NCI-H2029 (cell line): ENCODE measurements at places on chromosomes 1 and 21.
A peak's percentile ranks its signal among the peaks of the same experiment; 100 is the strongest.

DNA sequence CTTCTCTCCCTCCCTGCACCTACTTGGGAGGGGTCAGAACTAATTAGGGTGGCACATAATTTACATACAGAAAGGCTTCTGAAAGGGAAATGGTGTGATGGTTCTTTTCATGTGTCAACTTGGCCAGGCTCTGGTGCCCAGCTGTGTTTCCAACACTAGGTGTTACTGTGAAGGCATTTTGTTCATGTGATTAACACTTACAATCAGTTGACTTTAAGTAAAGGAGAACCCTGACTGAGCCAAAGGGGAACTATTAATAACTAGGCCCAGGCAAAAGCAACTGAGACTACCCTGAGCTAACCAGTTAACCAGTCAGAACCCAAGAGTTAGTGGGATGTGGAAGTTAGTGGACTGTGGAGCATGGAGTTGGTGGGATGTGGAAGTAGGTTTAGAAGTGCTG is 114.9 kb downstream of the SEC16B start:
- no peak for DNase-seq

DNA sequence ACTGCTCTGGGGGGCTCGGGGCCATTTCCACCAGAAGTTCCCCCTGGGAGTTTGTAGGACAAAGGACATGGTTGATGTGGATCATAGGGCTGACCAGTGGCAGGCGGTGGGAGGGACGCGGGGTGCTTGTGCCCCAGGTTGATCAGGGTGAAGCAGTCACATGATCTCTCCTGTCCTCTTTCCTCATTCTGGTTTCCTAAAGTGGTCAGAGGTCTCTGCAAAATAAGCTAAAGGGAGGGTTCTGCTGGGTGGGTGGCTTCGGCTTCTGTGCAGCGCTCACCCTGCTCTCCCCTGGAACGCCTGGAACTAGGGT is 9.2 kb downstream of the PDXK start:
- no peak for DNase-seq

DNA sequence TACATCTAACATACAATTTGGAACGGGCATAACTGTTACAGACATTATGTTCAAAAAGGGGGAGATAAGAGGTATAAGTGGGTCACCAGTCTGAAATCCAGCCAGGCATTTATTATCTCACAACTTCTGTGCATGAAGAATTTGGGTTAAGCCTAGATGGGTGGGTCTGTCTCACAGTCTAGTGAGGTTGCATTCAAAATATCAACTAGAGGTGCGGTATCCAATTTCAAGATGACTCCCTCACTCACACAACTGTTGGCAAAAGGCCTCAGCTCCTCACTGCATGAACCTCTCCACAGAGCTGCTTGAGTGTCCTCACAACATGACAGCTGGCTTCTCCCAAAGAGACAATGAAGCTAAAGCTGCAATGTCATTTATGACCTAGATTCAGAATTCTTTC is 4.7 kb downstream of the AUNIP start:
- peak; percentile 75 for DNase-seq

DNA sequence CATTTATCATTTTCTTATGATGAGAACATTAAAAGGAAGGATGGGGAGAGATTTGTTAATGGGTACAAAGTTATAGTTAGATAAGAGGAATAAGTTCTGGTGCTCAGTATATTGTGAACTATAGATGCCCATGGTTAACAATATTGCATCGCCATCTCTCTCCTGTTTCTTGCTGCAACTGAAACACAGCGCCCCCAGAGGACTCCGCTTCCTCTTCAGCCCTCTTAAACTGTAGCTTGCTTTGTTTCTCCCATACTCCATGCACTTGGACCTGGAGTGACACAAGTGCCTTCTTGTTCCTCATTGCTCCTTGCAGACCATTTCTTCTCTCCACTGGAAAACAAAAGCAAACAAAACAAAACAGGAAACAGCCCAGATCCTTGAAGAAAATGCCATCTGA is 70.1 kb upstream of the NTPCR start:
- no peak for DNase-seq

DNA sequence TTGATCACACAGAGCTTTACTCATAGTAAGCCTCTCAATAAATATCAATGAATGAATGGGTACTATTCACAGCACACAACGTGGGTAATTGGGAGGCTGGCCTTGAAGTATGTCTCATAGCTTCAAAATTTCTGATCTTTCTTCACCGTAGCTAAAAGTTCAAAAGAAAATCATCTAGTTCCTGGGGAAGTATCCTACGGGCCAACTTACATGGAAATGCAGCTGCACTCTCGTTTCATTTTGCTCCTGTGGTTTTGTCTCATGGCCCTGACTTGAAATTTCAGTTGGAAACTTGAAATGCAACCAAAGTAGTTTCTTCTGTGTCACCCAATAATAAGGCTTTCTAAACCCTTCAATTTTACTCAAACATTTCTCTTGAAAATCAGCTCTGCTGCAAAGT is 76.1 kb upstream of the CNIH3 start:
- no peak for DNase-seq

DNA sequence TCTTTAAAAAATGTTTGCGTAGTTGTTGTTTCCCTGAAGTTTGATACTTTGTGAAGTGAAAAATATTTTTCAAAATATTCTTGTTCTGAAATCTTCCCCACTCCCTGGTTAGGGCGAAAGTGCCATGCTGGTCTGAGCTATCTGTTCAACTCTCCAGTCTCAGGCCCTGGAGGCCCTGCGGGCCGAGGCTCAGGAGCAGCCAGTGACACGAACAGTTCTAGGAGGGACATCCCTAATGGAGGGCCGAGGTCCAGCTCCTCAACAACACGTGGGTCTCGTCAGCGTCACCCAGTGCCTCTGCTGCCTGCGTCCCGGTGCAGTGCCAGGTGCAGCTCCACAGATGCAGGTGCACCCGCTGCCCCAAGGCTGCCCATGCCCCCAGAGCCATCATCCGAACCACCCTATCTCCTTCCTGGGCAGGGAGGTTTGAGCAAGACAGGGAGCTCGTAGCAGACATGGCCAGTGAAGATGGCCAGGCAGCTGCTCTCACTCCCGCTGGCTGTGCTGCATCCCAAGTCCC is 69.7 kb upstream of the COL6A1 start:
- DNase-seq: no peak

GRCh38 chr21:37647781-37648180 is 268.5 kb downstream of the KCNJ6 start:
- no peak for DNase-seq

DNA sequence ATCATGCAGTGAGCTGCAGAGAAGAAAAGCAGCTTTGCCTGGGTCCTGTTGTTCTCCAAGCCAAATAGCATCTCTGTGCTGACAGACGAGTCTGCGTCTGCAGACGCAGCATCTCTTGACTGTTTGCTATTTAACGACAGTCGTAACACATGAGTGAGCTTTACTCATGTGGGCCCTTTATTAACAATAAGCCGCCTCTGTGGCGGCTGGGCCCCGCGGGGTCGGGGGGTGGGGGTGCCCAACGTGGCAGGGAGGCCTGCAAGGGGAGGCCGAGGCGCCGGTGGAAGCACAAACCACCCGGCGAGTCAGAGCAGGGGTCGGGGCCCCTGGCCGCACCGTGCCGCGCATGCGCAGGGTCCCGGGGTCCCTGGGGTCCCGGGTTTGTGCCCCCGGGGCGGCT is 435.1 kb downstream of the KIF26B start:
- no peak for DNase-seq

DNA sequence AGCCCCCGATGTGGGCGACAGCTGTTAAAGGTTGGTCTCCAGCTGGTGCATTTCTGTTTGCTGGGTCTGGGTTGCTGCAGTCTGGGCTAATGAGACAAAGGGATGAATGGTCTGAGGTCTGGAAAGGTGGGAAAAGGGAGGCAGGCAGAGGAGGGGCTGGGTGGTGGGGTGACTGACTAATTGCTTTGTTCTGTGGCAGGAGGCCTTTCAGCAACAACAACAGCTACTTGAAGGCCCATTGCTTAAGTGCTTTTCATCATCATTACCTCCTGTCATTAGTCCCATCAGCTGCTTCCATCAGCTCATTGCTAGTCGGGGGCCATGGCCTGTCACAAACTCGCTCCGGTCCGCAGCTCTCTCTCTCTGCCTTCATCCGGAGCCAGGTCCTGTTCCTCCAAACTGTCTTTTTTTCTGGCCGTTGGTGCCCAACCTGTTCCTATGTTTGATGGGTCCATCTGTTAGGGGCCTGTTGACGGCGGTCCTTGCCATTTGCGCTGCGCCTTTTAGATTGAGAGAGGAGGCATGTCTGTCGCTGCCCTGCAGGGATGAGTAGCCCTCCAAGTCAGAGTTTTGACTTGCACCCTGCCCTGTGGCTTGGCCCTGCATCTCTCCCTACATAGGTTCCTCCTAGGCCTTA is 105.6 kb upstream of the PLXNA2 start:
- DNase-seq: no peak

DNA sequence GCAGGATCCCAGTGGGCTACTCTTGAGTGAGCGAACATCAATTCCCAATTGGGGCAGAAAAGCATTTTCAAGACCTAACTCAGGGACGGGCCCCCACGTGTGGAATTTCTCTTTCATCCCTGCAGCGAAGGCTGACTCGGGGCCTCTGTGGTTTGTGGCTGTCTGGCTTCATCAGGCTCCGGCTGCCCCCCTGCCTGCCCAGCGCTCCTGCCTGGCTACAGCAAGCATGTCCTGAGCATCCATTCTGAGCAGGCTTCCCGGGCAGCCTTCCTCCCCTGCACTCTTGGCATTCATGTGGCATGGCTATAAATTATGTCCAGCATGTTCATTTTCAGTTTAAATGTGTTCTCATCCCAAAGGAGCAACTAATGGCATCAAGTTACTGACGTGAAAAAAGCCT is 588.1 kb downstream of the KIF26B start:
- no peak for DNase-seq

GRCh38 chr1:4160181-4160580 is 260.1 kb upstream of the C1orf174 start:
- no peak for DNase-seq

DNA sequence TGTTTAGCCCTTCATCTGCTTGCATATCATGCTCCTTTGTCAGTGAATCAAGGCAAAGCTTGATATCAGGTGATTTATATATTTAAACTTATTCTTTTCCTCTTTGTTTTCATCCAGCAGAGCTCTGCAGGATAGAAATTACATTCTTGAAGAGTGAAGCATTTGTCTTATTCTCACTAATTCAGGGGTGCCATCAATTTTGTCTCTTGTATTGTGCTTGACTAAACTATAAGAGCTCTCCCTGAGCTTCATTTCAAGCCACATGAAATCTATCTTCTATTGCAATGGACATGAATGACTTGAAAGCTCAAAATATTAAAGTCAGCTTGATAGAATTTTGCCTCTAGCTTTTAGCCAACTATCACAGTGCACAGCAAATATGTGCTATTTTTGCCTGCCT is 236.7 kb upstream of the KCTD3 start:
- no peak for DNase-seq

DNA sequence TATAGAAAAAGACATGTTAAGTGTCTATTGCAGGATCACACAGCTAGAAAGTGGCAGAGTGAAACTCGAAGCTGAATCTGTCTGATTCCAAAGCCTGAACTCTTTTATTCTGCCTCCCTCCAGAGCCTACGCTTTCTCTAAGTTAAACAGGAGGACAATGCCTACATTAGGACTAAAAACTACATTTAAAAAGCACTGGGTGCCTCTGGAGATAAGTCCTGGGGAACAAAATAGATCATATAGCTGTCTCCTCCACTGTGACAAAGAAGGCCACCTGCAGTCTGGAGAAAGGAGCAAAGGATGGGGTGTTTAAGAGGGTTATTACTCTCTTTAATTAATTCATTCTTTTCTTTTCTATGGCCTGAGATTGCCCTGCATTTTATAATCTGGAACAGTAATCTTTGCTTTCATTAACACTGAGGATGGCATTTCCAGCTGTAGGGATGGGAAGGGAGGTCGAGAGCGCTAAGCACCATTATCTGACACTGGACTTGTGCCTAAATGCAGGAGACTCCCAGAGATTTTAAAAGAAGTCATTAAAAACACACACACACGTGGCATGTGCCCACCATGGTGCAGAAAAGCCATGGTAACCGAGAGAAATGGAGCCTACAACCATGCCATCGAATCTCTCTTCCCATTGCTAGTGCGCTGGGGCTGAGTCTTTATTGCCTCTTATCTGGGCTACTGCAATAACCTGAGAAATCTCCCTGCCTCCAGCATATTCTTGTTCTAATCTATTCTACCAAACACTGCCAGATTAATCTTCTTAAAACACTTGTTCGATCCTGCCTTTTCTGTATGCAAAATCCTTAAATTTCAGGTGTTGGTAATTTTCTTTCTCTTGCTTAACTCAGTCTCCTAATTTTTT is 92.2 kb downstream of the PLXNA2 start:
- no peak for DNase-seq

DNA sequence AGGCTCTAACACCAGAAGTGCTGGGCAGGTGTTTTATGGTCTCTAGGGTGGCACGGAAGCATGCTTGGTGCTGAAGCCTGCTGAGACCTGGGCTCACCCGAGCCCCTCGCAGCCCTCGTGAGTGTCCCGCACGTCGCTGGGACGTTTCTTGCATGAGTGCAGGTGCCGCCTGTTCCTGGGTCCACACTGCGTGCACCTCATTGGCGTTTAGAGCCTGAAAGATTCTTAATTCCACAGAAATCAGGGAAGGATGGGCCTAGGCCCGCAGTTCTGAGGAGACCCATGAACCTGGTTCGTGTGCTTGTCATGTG is 43.8 kb upstream of the DIP2A start:
- no peak for DNase-seq

DNA sequence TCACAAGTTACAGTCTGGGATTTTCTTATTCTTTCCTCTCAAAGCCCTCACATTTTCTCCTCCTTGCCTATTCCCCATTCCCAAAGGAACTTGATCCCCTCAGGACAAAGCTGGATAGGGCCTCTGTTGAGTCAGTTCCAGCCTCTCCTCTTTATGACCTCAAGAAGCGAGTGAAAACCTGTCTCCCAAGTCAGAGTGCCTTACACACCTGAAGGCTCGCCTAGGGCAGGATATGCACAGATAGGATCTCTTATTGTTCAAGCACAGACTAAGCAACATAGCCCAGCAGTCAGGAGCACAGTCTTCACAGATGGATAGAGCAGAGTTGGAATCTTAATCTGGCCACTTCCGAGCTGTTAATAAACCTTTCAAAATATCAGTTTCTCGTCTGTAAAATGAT is 60.8 kb upstream of the PRRC2C start:
- no peak for DNase-seq

GRCh38 chr21:31351438-31351837 is 7.4 kb upstream of the TIAM1 start:
- no peak for DNase-seq

DNA sequence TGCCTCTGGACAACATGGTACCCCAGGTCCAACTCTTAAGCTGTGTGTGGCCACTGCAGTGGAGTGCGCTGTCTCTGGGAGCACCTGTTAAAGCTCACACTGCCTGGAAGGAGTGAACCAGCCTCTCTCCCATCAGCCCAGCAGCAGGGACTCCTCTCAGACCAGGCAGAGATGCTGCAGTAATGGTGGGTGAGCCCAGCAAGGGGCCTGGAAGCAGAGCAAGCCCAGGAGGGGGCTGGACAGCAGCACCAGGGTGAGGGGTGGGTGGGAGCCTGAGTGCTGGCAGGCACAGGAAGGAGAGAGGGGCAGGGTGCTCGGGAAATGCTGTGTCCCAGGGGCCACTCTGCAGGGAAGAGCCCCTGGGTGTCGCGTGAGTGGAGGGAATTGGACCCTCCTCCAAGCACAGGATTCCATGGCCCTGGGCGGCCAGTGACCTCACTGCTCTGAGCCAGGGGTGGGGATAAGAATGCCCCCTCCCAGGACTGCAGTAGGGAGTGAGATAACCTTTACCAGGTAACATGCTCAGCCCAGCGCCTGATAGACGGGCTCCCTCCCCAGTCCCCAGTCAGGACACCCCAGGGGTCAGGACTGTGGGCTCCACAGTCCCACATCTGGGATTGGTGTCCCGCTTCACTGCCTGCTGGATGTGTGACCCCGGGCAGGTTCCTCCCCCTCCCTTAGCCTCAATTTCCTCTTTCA is 313.1 kb downstream of the MATN1 start:
- DNase-seq: no peak
